Activated CD8-positive, alpha-beta T cell treated with anti-CD3 and anti-CD28 coated beads for 36 hours (primary cell): ENCODE measurements at places on chromosomes 1 and 21. TPM values are rescaled to one million over a fixed set of nuclear protein-coding genes. Genes with fewer than 3 reads are reported as not detected.

- H3K4me1 ChIP-seq, result no peaks in the 10 kb centered on the region
- no peaks in the 10 kb centered on the region for H3K27me3 ChIP-seq
- H3K36me3 ChIP-seq, result no peaks in the 10 kb centered on the region
- DNase-seq, result no peak
- H3K4me3 ChIP-seq, result no peak overlapping the region
Observed at GRCh38 chr1:188372821-188373220, 1544.1 kb downstream of the PLA2G4A start.

GRCh38 chr1:228281631-228282328 is 73.9 kb downstream of the OBSCN start:
- no peak overlapping the region for H3K4me3 ChIP-seq
- no peak for DNase-seq
- no peaks in the 10 kb centered on the region for H3K4me1 ChIP-seq
- no peak overlapping the region for H3K27ac ChIP-seq

DNA sequence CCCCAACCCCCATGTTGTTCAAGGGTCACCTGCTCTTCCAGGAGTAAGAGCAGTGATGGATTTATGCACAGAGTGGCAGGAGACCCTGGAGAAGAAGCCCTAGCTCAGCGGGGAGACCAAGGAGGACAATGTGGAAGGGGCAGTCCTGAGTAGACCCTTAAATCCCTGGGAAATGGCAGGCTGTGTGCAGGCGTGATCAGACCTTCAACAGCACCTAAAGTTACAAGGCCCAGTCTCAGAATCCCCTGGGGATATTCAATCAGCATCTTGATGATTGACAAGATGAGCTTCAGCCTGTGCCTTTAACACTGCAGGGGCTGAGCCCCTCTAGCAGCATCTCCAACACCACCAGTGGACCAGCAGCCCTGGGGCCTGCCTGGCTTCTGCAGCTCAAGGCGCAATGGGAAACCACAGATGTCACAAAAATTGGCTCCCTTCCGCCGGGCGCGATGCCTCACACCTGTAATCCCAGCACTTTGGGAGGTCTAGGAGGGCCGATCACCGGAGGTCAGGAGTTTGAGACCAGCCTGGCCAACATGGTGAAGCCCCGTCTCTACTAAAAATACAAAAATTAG is 60.4 kb downstream of the IRF2BP2 start:
- H3K27me3 ChIP-seq, result peaks cover 3% of the 10 kb centered on the region
- no peak for DNase-seq
- H3K4me1 ChIP-seq, result peaks cover 9% of the 10 kb centered on the region
- H3K27ac ChIP-seq, result no peak overlapping the region
- H3K4me3 ChIP-seq, result no peak overlapping the region
- no peaks in the 10 kb centered on the region for H3K36me3 ChIP-seq

DNA sequence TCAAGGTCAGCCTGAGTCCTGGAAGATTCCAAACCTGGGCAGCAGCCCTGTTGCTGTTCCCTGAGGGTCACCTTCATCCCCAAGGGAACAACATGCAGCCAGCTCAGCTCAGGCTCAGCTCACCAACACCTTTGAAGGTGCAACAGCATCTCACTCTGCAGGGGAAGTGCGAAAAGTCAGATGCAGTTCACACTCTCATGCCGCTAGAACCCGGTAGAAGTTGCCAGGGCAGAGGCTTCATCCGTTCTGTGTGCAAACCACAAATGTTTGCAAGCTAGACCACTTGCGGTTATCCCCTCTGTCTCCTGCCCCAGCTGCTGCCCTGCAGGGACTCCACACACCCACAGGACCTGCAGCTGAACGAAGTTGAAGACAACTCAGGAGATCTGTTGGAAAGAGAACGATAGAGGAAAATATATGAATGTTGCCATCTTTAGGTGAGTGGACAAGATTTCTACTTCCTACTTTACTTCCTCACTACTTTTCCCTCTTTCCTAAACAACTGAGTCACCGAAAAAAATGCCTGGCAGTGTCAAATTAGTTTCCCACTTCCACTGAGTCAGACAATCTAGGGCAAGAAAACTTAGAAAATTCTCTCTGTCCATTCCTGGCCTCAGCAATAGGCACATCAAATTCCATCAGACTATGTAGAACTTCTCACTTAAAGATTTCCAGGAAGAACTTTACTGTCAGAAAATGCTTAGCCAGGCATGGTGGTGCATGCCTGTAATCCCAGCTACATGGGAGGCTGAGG is 1.8 kb upstream of the FCRL6 start:
- DNase-seq, result peak; percentile 51
- H3K27ac ChIP-seq, result peak overlapping the region; percentile 16
- no peak overlapping the region for H3K4me3 ChIP-seq

DNA sequence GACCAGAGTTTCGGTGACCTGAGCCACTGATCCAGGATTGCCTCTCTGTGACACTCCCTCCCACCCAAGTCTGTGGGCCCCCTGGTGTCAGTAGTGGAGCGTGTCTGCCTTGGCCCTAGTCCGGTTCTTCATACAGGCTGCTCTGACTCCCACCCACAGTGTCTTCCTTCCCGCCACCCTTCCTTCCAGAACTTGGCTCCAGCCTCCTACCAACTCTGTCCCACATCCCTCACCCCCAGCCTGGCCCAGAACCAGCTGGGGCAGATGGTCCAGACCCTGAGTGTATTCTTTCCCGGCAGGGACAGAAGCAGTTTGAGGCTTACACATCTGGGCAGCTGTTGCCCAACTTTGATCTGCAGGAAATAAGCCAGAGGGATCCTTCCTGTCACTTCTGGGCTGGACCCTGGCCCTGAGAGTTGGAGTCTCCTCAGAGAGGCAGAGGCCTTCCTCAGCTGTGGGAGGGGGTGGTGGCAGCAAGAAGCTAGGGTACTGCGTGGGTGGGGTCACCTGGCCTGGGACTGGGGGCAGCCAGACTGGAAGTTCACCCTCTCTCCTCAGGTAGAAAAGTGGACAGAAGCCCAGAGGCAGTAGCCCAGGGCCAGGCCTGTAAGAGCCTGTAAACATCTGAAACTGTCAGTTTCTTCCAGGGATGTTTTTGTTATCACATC is 43.1 kb upstream of the EPS8L3 start:
- H3K36me3 ChIP-seq, result no peaks in the 10 kb centered on the region
- H3K27me3 ChIP-seq, result no peaks in the 10 kb centered on the region
- DNase-seq, result no peak

DNA sequence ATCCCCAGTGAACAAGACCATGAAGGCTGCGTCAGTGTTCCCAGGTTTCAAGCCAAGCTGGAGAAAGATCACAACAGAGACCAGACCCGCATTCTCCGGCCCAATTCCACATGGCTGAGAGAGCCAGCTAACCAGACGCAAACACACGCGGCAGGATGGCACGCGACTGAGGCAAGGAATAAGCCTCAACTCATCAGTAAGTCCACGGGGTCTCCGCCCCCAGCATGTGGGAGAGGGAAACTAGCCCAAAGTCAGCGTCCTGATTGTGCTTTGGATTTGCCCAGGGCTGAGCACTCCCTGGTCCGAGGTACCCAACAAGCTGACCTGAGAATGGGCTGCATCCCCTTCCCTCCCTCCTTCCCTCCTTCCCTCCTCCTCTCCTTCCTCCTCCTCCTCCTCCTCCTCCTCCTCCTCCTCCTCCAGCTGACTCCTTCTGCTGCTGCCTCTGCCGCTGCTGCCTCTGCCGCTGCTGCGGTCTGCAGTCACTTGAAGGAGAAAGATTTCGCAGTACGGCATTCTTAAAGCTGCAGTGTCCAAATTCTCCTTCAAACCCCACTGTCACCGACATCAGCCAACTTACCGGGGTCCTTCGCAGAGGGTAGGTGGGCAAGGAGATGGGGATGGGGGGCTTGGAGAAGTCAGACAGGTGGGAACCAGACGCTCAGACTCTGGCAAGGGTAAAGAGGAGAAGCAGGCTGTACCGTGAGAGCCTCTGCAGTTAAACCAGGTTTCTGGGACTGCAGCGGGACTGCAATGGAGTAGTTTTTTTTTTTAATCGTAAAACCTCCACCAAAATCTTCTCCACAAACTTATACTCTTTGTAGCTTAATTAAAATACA is 33.0 kb upstream of the H6PD start:
- no peak overlapping the region for H3K4me3 ChIP-seq
- H3K27me3 ChIP-seq, result peaks cover 82% of the 10 kb centered on the region
- peaks cover 45% of the 10 kb centered on the region for H3K4me1 ChIP-seq
- DNase-seq, result peak; percentile 24
- no peak overlapping the region for H3K27ac ChIP-seq
- H3K36me3 ChIP-seq, result no peaks in the 10 kb centered on the region

GRCh38 chr1:230268371-230269170 is 157.6 kb downstream of the PGBD5 start:
- no peak for DNase-seq
- H3K27me3 ChIP-seq, result no peaks in the 10 kb centered on the region
- peaks cover 29% of the 10 kb centered on the region for H3K36me3 ChIP-seq
- peaks cover 37% of the 10 kb centered on the region for H3K4me1 ChIP-seq
- no peak overlapping the region for H3K4me3 ChIP-seq

- H3K36me3 ChIP-seq, result peaks cover 3% of the 10 kb centered on the region
- no peak overlapping the region for H3K27ac ChIP-seq
- no peaks in the 10 kb centered on the region for H3K27me3 ChIP-seq
Observed at GRCh38 chr1:41098730-41099460, 77.4 kb upstream of the SLFNL1 start.

DNA sequence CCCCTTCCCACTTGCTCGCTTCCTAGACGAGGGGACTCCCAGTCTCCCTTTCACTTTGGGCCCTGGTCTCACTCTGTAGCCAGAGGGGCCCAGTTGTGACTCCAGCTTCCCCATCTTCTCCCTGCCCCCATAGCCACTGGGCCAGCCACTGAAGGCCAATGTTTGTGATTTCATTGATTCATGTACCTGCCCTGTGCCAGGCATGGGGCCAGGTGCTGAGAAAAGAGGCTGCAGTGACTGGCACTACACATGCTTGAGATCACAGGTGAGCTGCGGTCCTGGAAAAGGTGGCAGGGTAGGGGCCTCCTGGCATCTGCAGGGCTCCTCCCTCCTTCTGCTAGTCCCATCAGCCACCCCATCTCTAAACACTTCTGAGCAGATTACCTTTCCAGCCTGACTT is 345.3 kb upstream of the VAMP3 start:
- H3K4me1 ChIP-seq, result no peaks in the 10 kb centered on the region
- no peak overlapping the region for H3K27ac ChIP-seq
- H3K27me3 ChIP-seq, result no peaks in the 10 kb centered on the region
- H3K4me3 ChIP-seq, result no peak overlapping the region

- no peak overlapping the region for H3K4me3 ChIP-seq
- no peak for DNase-seq
- no peaks in the 10 kb centered on the region for H3K27me3 ChIP-seq
- no peaks in the 10 kb centered on the region for H3K4me1 ChIP-seq
Observed at GRCh38 chr1:181383695-181384094, 99.6 kb upstream of the CACNA1E start.

GRCh38 chr1:226532553-226532952 is 16.0 kb upstream of the STUM start:
- peaks cover 4% of the 10 kb centered on the region for H3K27me3 ChIP-seq
- no peak overlapping the region for H3K27ac ChIP-seq
- H3K36me3 ChIP-seq, result no peaks in the 10 kb centered on the region
- no peaks in the 10 kb centered on the region for H3K4me1 ChIP-seq
- DNase-seq, result no peak
- no peak overlapping the region for H3K4me3 ChIP-seq

- peaks cover 35% of the 10 kb centered on the region for H3K4me1 ChIP-seq
- H3K36me3 ChIP-seq, result peaks cover 2% of the 10 kb centered on the region
- DNase-seq, result peak; percentile 60
- H3K4me3 ChIP-seq, result peak overlapping the region; percentile 60
- H3K27me3 ChIP-seq, result peaks cover 9% of the 10 kb centered on the region
- peak overlapping the region; percentile 31 for H3K27ac ChIP-seq
Observed at GRCh38 chr1:9825093-9826074, 1.6 kb upstream of the CLSTN1 start.

DNA sequence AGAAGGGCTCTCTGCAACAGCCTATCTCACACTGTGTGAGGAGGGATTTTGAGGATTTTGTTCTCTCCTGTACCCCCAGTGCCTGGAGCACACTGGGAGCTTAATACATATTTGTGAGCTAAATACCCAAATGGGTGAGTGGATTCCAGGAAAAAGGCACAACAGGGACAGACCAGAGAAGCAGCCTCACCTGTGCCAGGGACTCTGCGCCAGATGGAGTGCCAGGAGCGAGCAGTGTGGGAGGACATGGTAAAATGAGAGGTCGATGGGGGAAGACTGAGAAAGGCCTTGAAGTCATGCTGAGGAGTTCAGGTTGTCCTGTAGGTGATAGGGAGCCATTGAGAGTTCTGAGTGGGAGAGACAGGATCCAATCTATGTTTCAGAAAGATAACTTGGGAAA is 11.0 kb upstream of the KCNA2 start:
- no peaks in the 10 kb centered on the region for H3K36me3 ChIP-seq
- DNase-seq, result no peak
- no peaks in the 10 kb centered on the region for H3K27me3 ChIP-seq
- no peak overlapping the region for H3K27ac ChIP-seq

- H3K36me3 ChIP-seq, result no peaks in the 10 kb centered on the region
- H3K4me3 ChIP-seq, result no peak overlapping the region
- DNase-seq, result no peak
- no peak overlapping the region for H3K27ac ChIP-seq
- H3K4me1 ChIP-seq, result no peaks in the 10 kb centered on the region
Observed at GRCh38 chr1:208551633-208552320, 307.6 kb upstream of the PLXNA2 start.

DNA sequence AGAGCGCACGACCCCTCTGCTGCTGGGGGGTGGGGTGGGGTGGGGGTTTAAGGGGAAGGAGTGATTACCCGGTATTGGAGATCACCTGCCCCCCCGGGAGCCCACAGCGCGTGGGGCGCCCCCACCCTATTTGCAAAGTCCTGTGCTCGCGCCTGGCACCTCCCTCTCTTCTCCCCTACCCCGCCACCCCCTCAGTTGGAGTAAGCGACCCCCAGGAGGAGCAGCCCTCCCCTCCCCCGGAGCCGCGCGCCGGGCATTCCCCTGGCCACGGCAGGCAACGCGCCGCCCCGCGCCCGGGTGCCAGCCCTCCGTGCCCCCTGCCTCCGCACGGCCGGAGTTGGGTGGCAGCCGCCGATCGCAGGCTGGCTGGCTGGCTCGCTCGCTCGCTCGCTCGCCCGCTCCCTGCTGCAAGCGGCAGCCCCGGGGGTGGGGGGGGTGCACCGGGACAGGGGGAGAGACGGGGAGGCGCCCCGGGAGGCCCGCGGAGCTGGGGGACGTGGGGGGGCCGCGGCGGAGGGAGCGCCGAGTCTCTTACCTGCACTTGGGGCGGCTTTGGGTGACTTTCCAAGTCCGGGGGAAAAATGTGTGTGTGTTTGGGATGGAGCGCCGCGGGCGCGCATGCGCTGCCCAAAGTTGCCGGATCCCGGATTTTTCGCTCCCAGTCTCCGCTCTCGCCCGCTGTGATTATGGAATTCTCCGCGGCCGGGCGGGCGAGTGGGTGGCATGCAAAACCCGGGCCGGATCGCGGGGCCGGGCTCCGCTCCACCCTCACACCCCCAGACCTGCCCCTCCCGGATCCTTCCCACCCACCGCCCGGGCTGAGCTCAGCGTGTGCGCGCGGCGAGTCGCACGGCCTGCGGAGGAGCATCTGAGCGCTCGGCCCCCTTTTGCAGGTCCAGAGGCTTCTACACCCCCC is at the start of gene CASZ1:
Gene CASZ1, minus strand, starts transcription at position 618 of the 916 bp plus-strand sequence. CDS start 102,757 bp downstream, outside the sequence.
- no peak within 1 kb of the TSS for H3K4me3 ChIP-seq
- H3K4me1 ChIP-seq, result peaks cover 12% of the 10 kb centered on the region
- H3K27me3 ChIP-seq, result peaks cover 66% of the 10 kb centered on the region
- H3K36me3 ChIP-seq, result no peaks in the 10 kb centered on the region
- no peak for DNase-seq

- H3K4me1 ChIP-seq, result peaks cover 9% of the 10 kb centered on the region
- no peak for DNase-seq
- H3K27ac ChIP-seq, result no peak overlapping the region
- H3K27me3 ChIP-seq, result peaks cover 12% of the 10 kb centered on the region
- H3K36me3 ChIP-seq, result no peaks in the 10 kb centered on the region
- H3K4me3 ChIP-seq, result no peak overlapping the region
Observed at GRCh38 chr1:161511018-161511755, 5.9 kb downstream of the FCGR2A start.

Gene FOXO6
- total RNA-seq, result 0.49 TPM

Gene ALG14
- total RNA-seq, result 2.5 TPM

Gene FCGR2B
- not detected for total RNA-seq

Gene HDGF
- total RNA-seq, result 232 TPM

Gene CFHR1
- not detected for total RNA-seq

Gene TACSTD2
- total RNA-seq, result 0.92 TPM
